Tongue (tissue), 3 donors: ENCODE measurements at places on chromosomes 7 and 10. TPM values are rescaled to one million over a fixed set of nuclear protein-coding genes. Genes with fewer than 3 reads are reported as not detected.

DNA sequence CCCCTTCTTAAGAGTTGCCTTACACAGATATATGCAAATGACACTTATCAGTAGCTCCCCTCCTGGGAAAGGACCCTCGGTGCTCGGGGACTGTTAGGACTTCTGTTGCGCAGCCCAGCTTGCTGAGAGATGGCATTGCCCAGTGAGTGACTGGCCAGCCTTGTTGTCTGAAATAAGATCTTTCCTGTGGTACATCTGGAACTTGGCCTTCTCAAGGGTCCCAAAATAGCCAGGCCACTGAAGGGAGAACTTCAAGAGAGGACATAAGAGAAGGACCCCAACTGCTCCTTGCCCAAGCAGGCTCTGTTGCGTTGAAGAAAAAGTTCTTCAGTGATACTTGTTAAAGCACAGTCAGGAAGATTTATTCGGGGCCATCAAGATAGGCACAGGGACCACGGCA is 17.3 kb downstream of the BAG3 start:
- DNase-seq: peak; percentile 51

DNA sequence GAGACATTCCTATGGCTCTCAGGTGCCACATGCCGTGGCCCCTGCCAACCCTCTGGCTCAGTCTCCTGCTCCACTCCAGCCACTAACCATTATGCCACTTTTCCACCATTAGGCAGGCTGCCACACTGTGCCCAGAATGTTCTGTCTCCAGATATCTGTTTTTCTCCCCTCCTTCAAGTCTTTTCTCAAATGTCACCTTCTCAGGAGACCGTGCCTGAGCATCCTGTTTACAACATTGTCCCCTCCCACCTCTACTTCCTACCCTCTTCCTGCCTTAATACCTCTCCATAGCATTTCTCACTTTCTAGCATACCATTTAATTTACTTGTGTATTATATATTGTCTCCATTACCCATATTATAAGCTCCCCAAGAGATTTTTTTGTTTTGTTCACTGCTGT is 162.5 kb upstream of the LYZL2 start:
- no peak for DNase-seq

DNA sequence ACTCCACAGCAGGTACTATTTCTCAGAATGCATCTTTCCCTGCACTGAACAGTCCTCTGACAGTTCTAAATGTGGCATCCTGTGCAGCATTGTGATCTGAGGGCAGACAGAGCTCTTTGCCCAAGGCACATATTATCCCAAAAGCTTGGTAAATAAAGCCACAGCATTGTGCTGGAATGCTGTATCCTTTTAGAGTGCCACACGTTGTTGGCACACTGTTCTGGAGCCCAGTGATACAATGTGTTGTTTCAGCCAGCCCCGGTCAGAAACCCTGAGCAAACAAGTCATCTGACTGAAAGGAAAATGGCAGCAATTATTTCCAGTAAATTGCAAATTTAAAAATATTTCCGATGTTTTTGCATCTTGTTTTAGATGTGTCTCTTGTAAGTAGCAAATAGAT is 45.4 kb downstream of the NAMPT start:
- DNase-seq: no peak

DNA sequence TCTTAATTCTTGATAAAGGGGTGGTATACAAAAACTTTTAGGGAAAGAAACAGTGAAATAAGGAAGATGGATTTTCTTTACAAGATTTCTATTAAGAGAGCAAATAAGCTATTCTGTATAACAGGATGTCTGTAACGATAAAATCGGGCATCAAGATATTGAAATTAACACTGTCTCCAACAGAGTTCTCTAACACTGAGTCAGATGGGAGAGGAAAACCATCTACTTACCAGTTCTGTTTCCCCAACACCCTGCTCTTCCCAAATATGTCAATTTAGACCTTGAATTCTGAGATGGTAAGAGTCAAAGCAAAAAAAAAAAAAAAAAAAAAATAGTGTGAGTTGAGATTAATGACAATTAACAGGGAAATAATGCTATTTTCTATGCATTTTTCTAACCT is 23.0 kb downstream of the SMURF1 start:
- DNase-seq: no peak

DNA sequence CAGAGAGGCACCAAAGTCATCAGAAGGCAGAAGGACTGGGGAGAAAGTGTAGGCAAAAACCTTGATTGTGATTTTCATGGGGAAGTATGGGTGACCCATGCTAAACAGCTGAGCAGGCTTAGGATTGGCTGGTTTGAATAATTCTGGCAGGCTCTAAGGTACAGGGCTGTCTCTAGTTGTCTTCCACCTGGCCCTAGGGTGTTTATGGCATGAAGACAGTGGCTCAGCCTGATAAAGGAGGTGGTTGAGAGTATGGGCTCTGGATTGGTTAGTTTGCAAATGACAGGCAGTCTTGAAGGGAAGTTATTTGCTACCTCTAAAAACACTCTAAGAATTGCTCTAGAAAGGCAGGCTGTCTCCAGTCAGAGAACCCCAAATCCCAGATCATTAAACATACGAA is 100.3 kb downstream of the STRA8 start:
- no peak for DNase-seq

DNA sequence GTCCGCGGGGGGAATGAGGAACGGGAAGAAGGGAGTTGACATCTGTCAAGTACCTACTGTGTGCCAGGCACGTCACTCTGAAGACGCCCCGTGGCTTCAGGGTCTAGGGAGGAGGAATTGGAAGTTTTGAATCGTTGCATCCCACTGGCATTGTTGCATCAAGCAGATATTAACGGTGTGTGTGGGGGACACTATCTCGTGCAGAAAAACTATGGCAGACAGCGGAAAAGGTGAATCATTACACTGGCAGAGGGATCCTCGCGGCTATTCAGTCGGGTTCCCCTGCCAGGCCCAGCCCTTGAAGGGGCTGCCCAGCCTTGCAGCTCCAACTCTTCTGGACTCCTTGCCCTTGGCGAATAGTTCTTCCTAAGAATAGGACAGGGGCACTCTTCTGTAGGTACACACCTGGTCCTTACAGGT is 1.0 kb upstream of the KIAA1549 start:
- no peak for DNase-seq

DNA sequence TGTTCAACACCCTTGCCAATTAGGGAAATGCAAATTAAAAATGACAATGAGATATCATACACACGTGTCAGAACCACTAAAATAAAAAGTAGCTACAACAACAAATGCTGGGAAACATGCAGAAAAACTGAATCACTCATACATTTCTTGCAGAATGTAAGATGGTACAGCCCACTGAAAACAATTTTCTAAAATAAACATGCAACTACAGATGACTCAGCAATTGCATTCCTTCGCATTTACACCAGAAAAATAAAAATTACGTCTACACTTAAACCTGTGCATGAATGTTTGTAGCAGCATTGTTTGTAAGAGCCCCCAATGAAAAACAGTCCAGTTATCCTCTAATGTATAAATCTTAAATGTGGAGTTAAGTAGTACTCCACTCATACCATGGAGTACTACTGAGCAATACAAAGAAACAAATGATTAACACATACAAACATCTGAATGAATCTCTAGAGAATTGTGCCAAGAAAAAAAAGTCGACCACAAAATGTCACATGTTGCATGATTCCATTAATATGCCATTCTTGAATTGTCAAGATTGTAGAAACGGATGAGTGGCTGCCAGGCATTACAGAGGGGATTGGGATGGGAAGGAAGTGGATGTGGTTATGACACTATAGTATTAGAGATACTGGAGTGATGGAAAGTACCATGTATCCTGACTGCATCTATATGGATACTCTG is 134.6 kb upstream of the NPSR1 start:
- DNase-seq: no peak

PRLHR gene
- not detected for total RNA-seq

HMX3 gene
- total RNA-seq: not detected

NPTX2 gene
- 4.3 TPM for total RNA-seq

MOGAT3 gene
- not detected for total RNA-seq
